ENCODE measurements at places on chromosomes 13 and 19. TPM values are rescaled to one million over a fixed set of nuclear protein-coding genes. Genes with fewer than 3 reads are reported as not detected.

DNA sequence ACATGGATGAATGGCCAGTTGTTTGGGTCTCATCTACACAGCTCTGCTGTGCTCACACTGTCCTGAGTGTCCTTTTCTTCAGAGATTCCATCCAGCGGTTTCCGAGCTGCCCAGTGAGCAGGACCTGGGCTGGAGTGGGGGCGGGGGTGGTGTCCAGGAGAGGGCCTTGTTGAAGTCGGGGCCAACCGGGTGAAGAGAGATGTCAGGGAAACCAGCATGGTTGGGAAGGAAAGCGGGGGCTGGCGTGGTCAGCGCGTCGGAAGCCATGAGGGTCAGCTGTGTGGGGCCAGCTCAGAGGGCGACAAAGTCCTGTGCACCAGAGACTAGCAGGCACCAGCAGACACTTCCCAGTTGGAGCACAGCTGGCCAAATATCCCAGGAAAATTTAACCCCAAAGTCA lies 37.8 kb upstream of the SOX1 start:
- no peak for DNase-seq

Gene SLC25A41
- total RNA-seq: 0.27 TPM

GRCh38 chr19:6141217-6141616 lies 5.8 kb downstream of the ACSBG2 start:
- no peak for DNase-seq

Gene PSG3
- not detected for total RNA-seq

DNA sequence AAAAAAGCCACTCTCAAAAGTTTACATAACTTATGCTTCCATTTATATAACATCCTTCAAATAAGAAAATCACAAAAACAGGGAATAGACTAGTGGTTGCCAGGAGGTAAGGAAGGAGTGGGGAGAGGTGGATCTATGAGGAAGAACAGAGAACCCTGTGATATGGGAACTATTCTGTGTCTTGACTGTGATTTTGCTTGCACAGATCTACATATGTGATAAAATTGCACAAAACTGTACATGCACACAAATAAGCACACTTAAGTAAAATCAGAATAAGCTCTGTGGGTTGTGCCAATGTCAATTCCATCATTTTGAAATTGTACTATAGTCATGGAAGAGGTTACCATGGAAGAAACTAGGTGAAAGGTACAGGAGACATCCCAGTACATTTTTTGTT lies 121.6 kb upstream of the SGCG start:
- no peak for DNase-seq

GRCh38 chr19:4186087-4186993 lies 3.9 kb downstream of the ANKRD24 start:
- DNase-seq: peak; percentile 88

DNA sequence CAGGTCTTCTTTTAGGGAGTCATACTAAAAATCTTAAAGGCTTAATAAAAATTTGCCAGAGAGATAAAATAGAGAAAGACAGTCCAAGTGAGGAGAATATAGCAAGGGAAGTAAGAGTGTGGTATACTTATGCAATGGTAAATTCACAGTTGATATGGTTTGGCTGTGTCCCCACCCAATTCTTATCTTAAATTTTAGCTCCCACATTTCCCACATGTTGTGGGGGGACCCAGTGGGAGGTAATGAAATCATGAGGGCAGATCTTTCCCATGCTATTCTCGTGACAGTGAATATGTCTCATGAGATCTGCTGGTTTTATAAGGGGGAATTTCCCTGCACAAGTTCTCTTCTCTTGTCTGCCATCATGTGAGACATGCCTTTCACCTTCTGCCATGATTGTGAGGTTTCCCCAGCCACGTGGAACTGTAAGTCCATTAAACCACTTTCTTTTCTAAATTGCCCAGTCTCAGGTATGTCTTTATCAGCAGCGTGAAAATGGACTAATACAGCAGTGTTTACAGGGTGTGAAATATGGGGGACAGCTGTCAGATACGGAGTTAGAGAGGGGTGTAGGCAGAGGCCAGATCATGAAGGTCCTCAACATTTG lies 115.4 kb downstream of the UGGT2 start:
- no peak for DNase-seq
